ENCODE measurements at places on chromosomes 3 and 15. TPM values are rescaled to one million over a fixed set of nuclear protein-coding genes. Genes with fewer than 3 reads are reported as not detected.

GRK7 gene
- 0.18 TPM for total RNA-seq

IQCF5 gene
- total RNA-seq, result not detected

NMB gene
- 3.1 TPM for total RNA-seq

ANKUB1 gene
- total RNA-seq, result 1.0 TPM

SYNPR gene
- not detected for total RNA-seq

CELF6 gene
- 1.9 TPM for total RNA-seq

CRABP1 gene
- total RNA-seq, result 3.4 TPM

TP63 gene
- total RNA-seq, result 1.5 TPM

ASB7 gene
- total RNA-seq, result 27.7 TPM

SUMF1 gene
- total RNA-seq, result 71.3 TPM

CPB1 gene
- not detected for total RNA-seq

ERICH6 gene
- not detected for total RNA-seq

ANKRD34C gene
- not detected for total RNA-seq

ZNF860 gene
- 2.8 TPM for total RNA-seq

POLQ gene
- total RNA-seq, result 0.26 TPM

WDR82 gene
- 128 TPM for total RNA-seq

IGDCC3 gene
- 5.5 TPM for total RNA-seq

RTP3 gene
- total RNA-seq, result not detected

KNL1 gene
- total RNA-seq, result 33.5 TPM

TMCO5A gene
- not detected for total RNA-seq

CYP8B1 gene
- total RNA-seq, result not detected

CSK gene
- 24.9 TPM for total RNA-seq

CASR gene
- total RNA-seq, result not detected

GOLGA8T gene
- total RNA-seq, result not detected

ACTC1 gene
- 2.4 TPM for total RNA-seq

SSR3 gene
- 107 TPM for total RNA-seq

VIPR1 gene
- total RNA-seq, result 1.2 TPM

SLC9A9 gene
- 28.2 TPM for total RNA-seq

SNTN gene
- not detected for total RNA-seq

GOLGA8M gene
- 5.1 TPM for total RNA-seq
